HTR-8/SVneo (cell line): ENCODE measurements at places on chromosomes 4 and X.
A peak's percentile ranks its signal among the peaks of the same experiment; 100 is the strongest.

GRCh38 chr4:127732623-127733328, 2.6 kb downstream of the SLC25A31 start:
- DNase-seq: peak; percentile 69

- no peak for DNase-seq
Measured at GRCh38 chr4:2256781-2257191, 5.1 kb downstream of the MXD4 start.

DNA sequence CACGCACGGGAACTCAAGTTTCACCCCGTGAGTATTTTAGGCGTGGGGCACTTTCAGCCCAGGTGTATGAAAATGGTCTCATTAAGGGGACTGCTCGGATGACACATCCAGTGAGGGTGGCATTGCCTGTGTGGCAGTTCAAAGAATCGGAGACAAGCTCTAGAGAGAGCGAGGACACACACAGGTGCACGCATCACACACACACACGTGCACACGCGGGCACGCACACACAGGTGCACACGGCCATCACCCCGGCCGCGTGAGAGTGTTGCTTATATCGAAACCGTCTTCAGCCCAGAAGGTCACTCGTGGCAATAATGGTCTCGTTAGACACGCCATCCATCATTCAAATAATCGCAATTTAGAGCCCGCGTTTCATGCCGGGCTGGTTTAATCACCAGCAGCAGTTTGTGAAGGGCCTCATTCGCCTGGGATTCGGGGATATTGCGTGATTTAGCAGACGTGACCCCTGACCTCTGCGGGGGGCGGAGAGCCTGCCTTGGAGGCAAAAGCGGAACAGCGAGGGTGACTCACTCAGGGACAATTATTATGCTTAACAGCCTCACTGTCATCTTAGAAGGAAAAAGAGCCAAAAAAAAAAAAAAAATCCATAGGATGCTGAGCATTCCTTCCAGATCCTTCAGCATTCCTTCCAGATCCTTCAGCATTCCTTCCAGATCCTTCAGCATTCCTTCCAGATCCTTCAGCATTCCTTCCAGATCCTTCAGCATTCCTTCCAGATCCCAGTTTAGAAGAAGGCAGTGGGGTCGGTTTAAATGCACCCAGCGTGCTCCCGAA, 89.4 kb upstream of the PPP2R3B start:
- DNase-seq: peak; percentile 30

DNA sequence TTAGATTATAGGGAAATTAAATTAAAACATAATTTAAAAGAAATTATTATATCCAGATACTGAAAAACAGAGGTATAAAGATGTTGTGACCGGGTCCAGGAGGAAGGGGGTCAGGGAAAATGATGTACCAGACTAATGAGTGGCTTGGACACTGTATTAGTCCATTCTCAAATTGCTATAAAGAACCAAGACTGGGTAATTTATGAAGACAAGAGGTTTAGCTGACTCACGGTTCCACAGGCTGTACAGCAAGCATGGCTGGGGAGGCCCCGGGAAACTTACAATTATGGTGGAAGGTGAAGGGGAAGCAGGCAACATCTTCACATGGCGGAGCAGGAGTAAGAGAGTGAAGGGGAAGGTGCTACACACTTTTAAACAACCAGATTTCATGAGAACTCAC, 3.4 kb upstream of the FAM9B start:
- DNase-seq: no peak

GRCh38 chr4:68658672-68659071, 11.8 kb downstream of the UGT2B15 start:
- DNase-seq: no peak

DNA sequence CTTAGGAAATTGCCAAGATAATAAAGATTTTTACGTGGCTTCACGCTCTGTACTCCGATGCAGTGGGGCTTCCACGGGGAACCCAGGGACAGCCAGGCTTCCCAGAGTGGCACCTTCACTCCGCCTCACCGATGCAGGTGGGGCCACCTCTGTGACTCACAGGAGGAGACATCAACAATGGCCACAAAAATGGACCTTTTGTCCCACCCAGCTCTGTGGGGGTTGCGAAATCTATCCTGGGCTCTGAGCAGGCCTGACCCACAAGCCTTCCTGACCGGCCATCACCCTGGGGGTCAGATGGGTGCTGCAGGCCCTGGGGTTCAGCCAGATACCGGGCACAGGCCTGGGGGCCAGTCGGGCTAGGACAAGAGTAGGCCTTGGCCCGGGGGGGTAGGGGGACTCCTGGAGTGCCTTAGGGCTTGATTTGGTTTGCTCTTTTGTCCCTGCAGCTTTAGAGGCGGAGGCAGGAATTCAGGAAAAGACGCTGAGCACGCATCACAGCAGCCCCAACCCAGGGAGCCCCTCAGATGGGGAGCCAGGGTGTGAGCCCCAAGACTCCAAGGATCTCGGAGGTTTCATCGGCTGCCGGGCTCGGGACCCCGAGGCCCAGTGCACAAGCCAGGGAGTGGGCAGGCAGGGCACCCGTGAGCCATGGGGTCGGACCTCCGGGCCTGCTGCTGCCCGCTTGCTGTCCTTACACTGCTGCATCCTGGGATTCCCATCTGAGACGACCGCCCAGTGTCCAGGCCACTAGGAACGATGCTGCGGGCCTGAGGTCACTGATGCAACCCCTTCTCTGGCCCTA, 136.5 kb upstream of the NKX1-1 start:
- DNase-seq: no peak

DNA sequence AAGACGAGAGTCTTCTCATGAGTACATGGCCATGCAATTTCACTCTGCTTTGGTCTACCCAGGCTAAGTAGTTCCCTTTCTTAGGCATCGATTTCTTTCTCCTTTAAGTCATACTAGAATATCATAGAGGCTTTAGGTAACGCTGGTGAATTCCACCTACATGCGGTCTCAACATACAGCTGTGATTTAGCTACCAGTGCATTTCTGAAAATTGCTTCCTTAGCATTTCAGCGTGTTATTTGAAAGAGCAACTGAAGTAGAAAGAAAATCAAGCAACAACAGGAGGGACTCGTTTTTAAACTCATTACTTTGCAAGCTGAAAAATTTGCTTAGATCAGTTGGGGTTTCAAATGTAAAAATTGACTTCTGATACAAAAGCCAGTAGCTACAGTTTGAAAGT, 48.1 kb upstream of the RASGEF1B start:
- no peak for DNase-seq

DNA sequence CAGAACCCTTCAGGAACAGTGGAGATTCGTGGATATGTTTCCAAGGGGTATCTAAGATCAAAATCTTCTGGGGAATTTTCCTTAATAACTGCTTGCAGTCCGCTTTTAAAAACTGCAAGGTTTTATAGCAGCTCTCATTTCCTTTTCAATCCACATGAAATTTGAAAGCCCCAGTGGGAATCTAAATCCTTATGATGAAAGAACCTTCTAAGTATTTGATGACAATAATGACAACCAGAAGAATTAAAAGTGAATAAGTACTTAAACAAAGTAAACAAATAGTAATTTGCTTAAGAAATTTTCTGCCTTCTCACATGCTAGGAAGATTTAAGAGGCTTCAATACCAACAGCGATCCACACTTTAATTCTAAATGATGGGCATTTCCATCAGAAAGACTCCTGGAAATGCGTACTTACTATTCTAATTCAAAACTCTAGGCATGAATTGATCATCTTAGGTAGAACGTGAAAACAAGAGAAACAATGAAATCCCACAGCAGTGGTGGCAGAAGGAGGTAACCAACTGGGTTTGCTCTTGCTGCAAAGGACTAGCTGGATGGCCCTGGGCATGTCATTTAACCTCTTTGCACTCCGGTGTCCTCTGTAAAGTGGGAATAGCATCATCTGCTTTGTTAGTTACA, 37.6 kb upstream of the S100G start:
- DNase-seq: no peak

GRCh38 chr4:1579001-1579900, 104.9 kb downstream of the FAM53A start:
- DNase-seq: peak; percentile 62

- DNase-seq: no peak
Measured at GRCh38 chr4:53589511-53589910, 1.8 kb downstream of the LNX1 start.

- DNase-seq: no peak
Measured at GRCh38 chrX:21840193-21840545, 752 bp downstream of the MBTPS2 start.

- DNase-seq: no peak
Measured at GRCh38 chr4:151678048-151678872, 82.5 kb downstream of the GATB start.

DNA sequence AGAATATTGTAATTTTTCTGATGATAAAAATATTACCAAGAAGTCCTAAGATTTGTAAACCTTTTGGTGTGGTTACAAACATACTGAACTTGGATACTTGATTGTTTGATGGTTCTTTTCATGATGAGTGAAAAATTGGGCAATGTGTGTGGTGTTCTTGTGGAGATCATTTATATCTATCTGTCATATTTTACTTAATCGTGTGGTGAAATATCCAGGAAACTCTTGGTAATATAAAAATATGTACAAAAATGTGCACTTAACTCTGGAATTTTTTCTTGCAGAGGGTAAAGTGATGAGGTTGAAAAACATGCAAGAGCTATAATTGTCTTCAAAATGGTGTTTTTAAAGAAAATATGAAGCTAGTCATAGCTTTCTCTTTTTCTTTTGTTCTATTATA, 2.8 kb downstream of the DCUN1D4 start:
- no peak for DNase-seq

GRCh38 chr4:38664706-38665401, 855 bp downstream of the KLF3 start:
- DNase-seq: peak; percentile 43

- DNase-seq: no peak
Measured at GRCh38 chr4:18917689-18918088, 896.1 kb upstream of the LCORL start.

- DNase-seq: no peak
Measured at GRCh38 chr4:159018062-159018629, 84.7 kb upstream of the RAPGEF2 start.

DNA sequence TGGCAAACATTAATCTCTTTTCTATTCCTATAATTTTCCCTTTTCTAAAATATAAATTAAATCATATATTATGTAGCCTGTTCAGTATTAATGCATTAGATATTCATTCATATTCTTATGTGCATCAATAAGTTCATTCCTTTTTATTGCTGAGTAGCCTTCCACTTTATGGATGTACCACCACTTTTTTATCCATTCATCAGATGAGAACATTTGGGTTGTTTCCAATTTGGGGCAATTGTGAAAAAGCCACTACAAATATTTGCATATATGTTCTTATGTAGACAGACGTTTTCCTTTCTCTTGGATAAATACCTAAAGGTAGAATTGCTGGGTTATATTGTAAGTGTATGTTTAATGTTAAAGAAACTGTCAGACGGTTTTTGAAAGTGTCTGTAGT, 79.4 kb upstream of the MAPK10 start:
- DNase-seq: no peak

DNA sequence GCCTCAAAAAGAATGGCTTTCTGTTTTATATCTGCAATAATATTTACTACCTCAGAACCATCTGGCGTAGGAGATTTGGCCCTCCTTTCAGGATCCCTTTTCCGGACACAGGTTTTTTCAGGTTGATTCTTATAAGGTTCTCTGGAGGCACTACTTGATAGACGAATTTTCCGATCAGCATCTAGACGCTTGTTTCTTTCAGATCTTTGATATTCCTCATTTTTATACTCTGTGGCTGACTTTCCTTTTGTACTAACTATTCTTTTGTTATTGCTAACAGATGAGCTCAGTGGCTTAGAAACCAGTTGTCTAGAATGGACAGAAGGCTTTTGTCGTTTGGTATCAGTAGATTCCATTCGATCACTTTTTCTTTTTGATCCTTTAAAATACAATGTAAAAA, 12.4 kb downstream of the YTHDC1 start:
- no peak for DNase-seq

- no peak for DNase-seq
Measured at GRCh38 chr4:145281951-145282350, 101.6 kb upstream of the OTUD4 start.

- no peak for DNase-seq
Measured at GRCh38 chr4:147201016-147201415, 255.4 kb upstream of the TTC29 start.

DNA sequence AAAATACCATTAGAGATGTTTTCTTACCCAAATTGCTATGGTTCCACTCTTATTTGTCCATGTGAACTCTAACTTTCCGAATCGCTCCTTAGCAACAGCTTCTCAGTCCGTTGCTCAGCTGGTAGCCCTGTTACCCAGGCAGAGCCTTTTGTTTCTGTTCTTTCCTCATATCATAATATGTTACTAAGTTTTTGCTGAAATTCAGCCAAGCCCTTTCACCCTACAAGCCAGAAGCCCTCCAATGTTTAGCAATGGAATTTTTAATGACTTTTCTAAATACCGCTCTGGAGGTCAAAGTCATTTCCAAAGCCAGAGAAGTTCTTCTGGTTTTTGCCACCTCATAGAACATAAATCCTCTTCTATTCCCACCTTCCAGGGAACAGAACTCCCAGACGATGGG, 1029.5 kb downstream of the C4orf33 start:
- no peak for DNase-seq

DNA sequence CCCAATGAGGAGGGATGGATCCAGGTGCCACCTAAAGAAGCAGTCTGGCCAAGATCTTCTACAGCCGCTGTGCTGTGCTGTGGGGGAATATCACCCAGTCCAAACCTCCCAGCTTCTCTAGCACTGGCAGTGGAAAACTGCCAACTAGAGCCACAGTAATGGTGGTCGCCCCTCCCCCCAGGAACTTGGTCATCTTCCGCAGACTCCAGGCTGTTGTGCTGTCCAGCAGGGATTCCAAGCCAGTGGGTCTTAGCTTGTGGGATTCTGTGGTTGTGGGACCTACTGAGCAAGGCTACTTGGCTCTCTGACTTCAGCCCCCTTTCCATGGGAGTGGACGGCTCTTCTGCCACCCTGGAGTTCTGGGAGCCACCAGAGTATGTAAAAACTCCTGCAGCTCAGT, 18.2 kb downstream of the GPRASP1 start:
- no peak for DNase-seq

- no peak for DNase-seq
Measured at GRCh38 chrX:116618546-116618945, 155.8 kb upstream of the CT83 start.

GRCh38 chr4:147343692-147344091, 137.2 kb upstream of the EDNRA start:
- no peak for DNase-seq

DNA sequence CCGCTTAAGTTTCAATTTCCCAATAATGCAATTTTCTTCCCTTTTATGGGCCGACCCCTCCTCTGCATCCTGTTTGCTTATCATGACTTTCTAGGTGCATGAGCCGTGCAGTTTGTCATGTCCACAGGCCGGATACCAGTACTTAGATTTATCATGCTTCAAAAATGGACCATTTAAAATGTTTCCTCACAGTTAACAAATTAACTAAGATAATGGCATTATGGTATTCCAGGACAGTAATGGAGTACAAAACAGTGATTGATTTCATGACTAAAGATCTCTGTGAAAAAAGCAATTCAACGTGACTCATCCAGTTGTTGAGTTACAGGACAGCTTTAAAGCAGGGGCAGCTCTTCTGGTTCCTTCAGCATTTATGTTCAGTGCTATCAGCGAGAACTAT, 23.0 kb downstream of the SNX25 start:
- DNase-seq: no peak

DNA sequence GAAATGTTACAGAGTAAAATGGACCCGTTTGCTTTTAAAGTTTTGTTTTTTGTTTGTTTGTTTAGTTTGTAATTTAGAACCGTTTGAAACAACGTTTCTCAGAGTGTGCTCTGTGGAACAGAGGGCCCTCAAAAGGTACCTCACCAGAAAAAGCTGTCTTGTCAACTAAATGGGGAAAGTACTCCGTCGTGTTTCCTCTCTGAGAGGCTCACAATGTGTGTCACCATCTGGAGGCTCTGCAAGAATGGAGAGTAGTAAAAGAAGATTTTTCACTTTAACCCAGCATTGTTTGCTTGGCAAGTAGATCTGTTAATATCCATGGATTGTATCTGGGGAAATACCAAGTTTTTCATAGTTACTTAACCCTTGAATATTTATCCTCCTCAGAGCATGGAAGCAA, 1.5 kb upstream of the ENPEP start:
- DNase-seq: no peak
